Activated CD4-positive, alpha-beta T cell treated with anti-CD3 and anti-CD28 coated beads, Interleukin-2, amount 10 ng/mL, durations not matched to agents 24 days and 14 days (primary cell): ENCODE measurements at places on chromosomes 7 and 10. TPM values are rescaled to one million over a fixed set of nuclear protein-coding genes. Genes with fewer than 3 reads are reported as not detected.
A peak's percentile ranks its signal among the peaks of the same experiment; 100 is the strongest.

DNA sequence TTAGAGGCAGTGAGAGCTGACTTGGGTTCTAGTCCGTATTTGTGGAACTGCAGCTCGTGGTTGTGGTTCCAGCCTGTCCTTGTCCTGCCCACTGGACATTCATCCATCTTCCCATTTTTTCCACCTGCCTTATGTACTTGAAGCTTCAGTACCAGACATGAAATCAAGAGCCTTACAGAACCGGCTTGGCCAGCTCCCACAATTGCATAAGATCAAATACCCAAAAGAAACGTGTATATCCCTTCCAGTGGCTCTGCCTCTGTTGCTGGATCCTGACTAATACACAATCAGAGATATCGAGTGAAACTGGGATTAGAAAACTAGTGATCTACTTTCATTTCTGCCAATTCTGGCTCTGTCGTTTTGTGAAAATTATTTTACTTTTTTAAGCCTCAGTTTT is 23.8 kb upstream of the LIPA start:
- H3K27ac ChIP-seq = no peak overlapping the region
- H3K4me1 ChIP-seq = no peaks in the 10 kb centered on the region
- H3K36me3 ChIP-seq = no peaks in the 10 kb centered on the region
- no peak overlapping the region for H3K4me3 ChIP-seq
- H3K27me3 ChIP-seq = peaks cover 45% of the 10 kb centered on the region
- DNase-seq = no peak

DNA sequence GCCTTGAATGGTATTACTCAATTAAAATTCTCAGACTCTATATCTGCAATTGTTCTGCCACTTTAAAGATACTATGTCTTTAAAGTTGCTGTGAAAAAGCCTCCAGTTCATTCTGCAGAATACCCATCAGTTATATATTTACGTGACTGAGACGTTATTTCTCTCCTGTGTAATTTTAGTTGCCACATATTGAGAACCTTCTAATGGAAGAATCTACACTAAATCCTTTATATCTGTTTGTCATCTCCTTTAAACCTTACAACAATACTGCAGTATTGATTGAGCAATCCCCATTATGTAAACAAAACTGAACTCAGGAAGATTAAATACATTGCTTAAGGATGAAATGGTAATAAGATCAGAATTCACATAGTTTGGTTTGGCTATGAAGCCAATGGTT is 30.0 kb downstream of the GPR141 start:
- H3K27ac ChIP-seq = no peak overlapping the region
- no peak overlapping the region for H3K4me3 ChIP-seq
- peaks cover 3% of the 10 kb centered on the region for H3K4me1 ChIP-seq
- no peak for DNase-seq
- no peaks in the 10 kb centered on the region for H3K36me3 ChIP-seq
- H3K27me3 ChIP-seq = peaks cover 10% of the 10 kb centered on the region

DNA sequence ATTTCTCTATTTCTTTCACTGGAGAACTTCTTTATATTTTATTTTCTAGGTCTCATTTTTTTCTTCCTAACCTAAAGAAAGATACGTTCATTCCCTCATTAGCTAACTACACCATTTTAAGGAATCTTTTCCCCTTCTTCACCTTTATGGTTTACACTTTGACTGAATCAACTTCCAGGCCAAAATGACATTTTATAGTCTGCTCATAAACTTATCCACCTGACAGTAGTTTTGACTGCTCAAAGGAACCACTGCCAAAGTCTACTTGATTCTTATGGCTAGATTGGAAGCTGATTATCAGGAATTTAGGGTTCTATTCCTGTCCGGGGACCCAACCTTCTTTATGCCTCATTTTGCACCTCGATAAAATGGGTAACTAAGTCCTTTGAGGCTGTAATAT is 73.0 kb upstream of the FOXP2 start:
- H3K27me3 ChIP-seq = no peaks in the 10 kb centered on the region
- H3K4me1 ChIP-seq = no peaks in the 10 kb centered on the region
- H3K36me3 ChIP-seq = no peaks in the 10 kb centered on the region
- no peak for DNase-seq
- H3K27ac ChIP-seq = no peak overlapping the region
- no peak overlapping the region for H3K4me3 ChIP-seq

Gene AKR1D1
- total RNA-seq = not detected in 2 replicates

Gene CPXM2
- total RNA-seq = not detected in 2 replicates

Gene MACROH2A2
- total RNA-seq = 4.5 and 4.6 TPM in 2 replicates

DNA sequence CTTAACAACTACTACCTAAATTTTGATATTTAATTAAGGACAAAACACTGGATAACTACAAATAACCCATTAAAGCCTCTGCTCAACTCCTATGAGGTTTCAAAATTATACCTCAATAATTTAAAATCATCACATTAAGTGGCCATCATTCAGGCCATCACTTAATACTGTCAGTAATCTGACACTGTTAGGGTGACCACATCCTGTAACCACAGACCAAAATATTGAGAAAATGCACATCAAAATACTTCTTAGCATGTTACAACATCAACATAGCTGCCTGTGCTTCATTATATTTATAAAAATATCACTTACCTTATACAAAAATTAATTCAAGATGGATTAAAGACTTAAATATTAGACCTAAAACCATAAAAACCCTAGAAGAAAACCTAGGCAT is 23.3 kb downstream of the SEM1 start:
- peak overlapping the region; percentile 11 for H3K27ac ChIP-seq
- no peak for DNase-seq
- peaks cover 23% of the 10 kb centered on the region for H3K4me1 ChIP-seq
- H3K36me3 ChIP-seq = peaks cover 56% of the 10 kb centered on the region

- no peaks in the 10 kb centered on the region for H3K27me3 ChIP-seq
- DNase-seq = no peak
- H3K36me3 ChIP-seq = no peaks in the 10 kb centered on the region
- no peak overlapping the region for H3K4me3 ChIP-seq
These were observed 39.0 kb downstream of the KCNMA1 start for GRCh38 chr10:77598606-77599005.

- no peak for DNase-seq
- no peak overlapping the region for H3K27ac ChIP-seq
- no peak overlapping the region for H3K4me3 ChIP-seq
- H3K4me1 ChIP-seq = no peaks in the 10 kb centered on the region
These were observed 58.7 kb downstream of the C10orf120 start for GRCh38 chr10:122640921-122641320.

DNA sequence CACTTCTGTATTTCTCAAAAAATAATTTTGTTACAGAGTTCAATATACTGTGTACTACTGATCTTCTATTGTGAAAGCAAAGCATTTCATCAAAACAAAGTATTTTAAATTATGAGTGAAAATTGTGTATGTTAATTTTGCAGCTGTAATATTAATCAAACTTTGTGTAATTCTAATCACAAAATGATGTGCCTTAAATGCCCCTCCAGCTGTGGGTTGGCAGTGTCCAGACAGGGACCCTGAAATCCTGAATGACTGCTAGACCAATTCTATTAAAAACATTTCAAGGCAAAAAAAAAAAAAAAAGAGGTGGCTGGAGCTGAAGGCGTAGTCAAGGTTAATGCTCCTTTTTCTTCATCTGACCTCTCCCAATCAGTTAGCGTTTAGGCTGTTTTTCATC is 36.2 kb downstream of the SCD start:
- no peak for DNase-seq
- peaks cover 6% of the 10 kb centered on the region for H3K4me1 ChIP-seq
- no peak overlapping the region for H3K4me3 ChIP-seq
- peaks cover 57% of the 10 kb centered on the region for H3K36me3 ChIP-seq

DNA sequence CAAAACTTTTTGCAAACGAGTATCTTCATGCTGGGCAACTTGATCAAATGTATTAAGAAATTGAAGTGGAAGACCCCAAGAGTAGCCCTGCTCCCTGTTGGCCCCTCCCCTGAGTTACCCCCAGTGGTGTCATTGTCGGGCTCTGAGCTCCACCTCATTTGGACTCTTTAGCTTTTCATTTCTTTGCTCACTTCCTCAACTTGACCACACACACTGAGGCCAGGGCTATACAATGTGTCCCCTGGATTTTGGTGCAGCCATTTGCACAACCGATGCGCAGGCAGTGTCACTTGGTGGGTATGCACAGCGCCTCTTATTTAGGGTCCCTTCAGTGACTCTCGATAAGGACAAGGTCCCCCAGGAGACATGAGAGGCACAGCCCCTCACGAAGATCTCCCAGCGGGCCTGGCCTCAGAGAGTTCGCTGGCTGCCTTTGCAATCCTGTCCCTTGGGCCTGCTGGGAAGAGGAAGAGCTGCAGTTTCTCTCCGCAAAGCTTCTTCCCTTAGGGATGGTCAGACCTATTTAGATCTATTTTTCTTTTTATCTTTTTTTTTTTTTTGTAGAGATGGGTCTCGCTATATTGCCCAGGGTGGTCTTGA is 2.5 kb upstream of the MUC3A start:
- H3K4me1 ChIP-seq = no peaks in the 10 kb centered on the region
- no peak overlapping the region for H3K27ac ChIP-seq
- DNase-seq = no peak
- no peak overlapping the region for H3K4me3 ChIP-seq
- peaks cover 14% of the 10 kb centered on the region for H3K27me3 ChIP-seq

- H3K36me3 ChIP-seq = no peaks in the 10 kb centered on the region
- H3K4me1 ChIP-seq = peaks cover 4% of the 10 kb centered on the region
- H3K27me3 ChIP-seq = peaks cover 18% of the 10 kb centered on the region
These were observed 267.0 kb downstream of the PLXNA4 start for GRCh38 chr7:132309102-132309805.

Gene CALHM1
- total RNA-seq = not detected in 2 replicates

DNA sequence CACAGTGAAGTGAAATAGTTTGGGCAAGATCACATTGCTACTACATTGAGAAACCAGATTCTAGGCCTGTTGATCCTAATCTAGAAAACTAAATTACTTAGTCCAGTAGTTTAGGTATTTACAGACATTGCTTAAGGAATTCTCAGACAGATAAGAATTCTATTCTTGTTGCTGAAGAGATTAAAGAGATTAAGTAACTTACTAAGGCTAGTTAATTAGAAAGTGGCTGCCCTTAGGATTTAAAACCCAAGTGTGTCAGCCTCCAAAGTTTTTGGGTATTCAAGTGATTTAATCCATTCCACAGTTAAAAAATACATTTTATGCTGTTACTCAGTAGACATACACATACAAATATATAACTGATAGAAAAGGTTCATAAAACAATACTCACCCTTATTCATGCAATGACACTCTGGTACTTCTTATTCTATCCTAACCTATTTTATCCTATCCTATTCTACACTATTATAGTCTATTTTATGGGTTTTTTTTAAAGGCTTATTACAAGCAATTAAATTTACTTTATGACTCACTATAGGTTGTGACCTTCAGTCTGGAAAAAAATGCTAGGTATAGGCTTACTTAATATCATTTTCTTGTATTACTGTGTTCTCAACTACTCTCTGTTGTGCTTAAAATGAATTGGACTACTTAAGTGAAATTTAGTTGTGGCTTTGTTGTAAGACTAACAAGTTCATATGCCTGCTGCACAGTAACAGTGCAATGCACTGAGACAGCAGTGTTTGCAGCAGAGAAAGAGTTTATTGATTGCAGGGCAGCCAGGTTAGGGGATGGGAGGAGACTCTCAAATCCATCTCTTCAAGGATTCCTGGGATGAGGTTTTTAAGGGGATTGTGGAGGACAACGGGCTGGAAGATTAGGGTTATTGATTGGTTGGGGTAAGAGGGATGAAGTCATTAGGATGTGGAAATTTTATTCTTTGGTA is 10.7 kb downstream of the SPAM1 start:
- H3K27ac ChIP-seq = no peak overlapping the region
- H3K36me3 ChIP-seq = no peaks in the 10 kb centered on the region
- H3K27me3 ChIP-seq = no peaks in the 10 kb centered on the region
- no peak for DNase-seq
- H3K4me1 ChIP-seq = no peaks in the 10 kb centered on the region

Gene CFAP69
- total RNA-seq = not detected in 2 replicates

DNA sequence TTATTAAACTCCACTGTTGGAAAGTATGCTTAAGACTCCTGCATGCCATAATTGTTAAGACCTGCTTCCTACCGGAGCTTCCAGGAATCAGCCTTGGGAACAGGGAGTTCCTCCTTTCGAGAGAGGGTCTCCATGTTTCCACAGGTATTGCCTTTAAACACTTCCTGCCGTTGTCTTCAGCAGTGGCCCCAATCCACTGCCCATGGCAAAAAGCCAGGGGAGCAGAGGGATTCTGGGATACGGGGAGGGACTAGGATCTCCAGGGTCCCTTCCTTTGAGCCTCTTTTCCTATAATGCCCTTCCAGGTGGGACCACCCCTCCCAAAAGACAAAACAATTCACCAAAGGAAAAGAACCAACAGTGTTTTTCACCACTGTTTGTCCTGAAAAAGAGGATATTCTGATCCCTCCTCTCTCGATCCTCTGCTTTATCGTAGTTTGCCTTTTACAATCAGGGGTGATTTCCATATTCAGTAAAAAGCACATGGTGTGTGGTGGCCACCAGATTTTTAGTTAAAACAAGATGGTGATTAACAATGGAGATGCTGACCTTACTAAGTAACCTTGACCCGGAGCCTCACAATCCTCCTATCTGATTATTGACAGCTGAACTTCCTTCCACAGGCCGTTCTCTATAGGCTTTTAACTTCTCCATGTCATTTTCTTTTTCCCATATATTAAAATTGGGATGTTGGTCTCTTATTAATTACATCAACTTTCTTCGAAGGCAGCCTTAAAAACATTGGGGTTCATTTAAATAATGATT is 36.0 kb downstream of the LRRC72 start:
- peaks cover 7% of the 10 kb centered on the region for H3K27me3 ChIP-seq
- no peak overlapping the region for H3K4me3 ChIP-seq
- H3K4me1 ChIP-seq = peaks cover 16% of the 10 kb centered on the region
- no peak for DNase-seq
- no peaks in the 10 kb centered on the region for H3K36me3 ChIP-seq
- H3K27ac ChIP-seq = no peak overlapping the region

DNA sequence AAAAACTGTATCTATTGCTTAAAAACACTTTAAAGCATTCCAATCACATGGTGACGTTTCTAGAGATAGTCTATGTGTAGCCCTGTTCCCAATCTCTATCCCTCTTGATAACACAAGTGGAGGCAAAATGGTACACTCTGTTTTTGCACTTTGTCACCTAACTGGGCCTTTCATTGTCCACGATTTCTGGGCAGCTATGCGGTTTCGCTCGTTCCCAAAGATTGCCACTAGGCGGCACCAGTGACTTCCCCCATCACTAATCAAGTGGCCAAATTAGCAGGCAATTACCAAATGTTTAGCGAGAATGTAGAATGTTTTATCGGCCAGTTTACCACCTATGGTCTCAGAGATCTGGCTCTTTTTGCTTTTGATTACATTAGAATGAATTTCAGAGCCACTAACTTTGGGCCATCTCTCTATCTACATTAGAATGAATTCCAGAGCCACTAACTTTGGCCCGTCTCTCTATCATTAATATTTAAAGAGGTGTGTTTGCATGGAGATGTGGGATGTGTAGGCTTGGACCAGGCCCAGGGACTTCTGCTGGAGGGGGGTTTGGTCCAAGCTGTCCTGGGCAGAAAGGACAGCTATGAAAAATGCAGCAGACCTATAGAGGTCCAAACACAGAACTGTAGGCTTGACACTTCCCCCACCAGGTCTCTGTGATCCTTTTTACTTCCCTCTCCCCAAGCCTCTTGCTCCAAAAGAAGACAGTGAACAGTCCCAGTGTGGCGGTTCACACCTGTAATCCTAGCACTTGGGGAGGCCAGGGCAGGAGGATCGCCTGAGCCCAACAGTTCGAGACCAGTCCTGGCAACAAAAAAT is 90.1 kb downstream of the EPC1 start:
- peak; percentile 90 for DNase-seq
- peaks cover 18% of the 10 kb centered on the region for H3K4me1 ChIP-seq
- no peak overlapping the region for H3K4me3 ChIP-seq
- no peak overlapping the region for H3K27ac ChIP-seq
- H3K27me3 ChIP-seq = no peaks in the 10 kb centered on the region
